ENCODE measurements at places on chromosomes 12 and 14.

DNA sequence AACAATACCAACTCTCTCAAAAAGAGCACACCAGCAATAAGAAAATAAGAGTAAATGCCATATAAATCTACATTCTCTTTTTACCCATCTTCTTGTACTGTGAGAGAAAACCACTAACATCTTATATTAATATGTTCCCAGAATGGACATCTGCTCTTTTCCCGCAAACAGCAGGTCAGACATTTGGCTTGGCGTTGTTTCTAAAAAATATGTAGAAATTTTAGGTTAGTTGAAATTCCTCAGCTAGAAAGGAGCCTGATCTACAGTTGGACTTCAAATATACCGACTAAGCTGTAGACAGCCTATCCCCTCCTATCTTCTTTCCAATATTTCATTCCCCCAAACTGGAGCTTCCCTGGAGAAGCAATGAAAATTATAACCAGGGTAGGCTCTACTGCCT, 88.7 kb downstream of the PPP2R5E start:
- DNase-seq = no peak

DNA sequence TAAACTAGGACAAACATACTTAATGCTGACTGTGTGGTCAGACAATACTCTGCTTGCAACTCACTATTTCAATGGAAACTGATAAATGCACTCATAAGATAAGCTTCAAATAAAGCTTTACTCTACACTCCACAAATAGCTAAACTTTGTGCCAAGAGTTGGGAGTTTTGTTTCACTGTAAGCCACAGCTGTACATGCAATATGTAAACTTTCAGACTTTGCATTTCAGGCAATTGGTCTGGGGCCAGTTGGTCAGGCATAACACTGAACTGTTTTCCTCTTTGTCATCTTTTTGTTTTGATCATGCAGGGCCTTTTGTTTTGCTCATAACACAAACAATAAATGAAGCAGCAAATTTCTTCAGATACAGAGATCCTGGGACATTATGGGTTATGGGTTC, 426.2 kb downstream of the IPO8 start:
- no peak for DNase-seq

DNA sequence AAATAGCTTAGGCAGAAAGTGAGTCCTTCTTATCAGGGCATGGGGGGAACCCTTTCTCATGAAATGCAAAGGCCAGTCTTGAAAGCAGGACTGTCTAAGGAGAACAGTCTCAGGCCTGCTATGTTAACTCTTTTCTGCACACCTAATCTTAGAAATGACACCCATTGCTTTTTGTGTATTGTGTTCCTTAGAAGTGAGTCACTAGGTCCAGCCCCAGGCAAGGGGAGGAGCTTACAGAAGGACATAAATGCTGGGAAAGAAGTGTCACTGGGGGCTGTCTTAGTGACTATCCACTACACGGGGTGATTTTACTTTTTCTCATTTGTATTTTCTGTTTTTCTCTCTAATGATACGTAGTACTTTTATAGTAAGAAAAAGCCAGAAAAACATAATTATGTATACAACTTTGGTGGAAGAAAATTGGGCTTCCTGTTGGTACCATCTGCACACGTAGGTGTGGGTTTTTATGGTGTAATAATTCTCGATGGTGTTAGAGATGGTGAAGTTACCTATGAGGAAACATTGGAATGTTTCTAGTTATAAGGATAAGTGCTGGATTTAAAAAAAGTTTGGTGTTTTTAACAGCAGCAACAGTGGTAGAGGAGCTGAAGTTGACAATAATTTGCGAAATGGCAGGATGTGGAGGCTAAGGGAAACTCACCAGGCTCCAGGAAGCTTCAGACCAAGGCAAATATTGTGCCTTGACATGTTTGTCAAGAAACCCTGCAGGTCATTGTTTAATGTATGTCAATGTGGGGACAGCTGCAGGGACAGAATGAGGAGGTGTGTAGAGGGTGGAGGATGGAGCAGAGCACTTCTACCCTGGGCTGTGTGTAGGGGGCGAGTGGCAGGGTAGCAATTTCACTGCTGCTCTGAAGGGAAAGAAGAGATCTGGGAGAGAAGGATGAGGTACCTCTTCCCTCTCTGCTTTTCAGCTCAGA, 214.9 kb downstream of the KTN1 start:
- DNase-seq = no peak

DNA sequence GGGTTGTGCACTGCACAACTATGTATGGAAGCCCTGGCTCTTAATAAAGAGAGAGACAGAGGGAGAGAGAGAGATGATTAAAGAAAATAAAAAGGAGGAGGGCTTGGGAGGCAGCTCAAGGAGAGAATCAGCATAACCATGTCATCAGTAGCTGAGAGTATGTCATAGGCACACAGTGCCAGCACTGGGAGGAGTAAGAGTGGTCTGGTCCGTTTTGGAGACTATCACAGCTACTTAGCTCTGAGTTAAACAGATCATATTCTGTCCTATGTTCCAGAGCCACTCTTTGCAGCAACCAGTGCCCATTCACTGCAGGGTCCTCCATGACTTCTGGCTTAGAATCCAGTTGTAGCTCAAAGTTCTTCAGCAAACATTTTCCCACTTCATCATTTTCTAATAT, 59.0 kb downstream of the GTF2A1 start:
- DNase-seq = no peak

- DNase-seq = no peak
These were observed 119.9 kb downstream of the DENND5B start for GRCh38 chr12:31471051-31471450.

DNA sequence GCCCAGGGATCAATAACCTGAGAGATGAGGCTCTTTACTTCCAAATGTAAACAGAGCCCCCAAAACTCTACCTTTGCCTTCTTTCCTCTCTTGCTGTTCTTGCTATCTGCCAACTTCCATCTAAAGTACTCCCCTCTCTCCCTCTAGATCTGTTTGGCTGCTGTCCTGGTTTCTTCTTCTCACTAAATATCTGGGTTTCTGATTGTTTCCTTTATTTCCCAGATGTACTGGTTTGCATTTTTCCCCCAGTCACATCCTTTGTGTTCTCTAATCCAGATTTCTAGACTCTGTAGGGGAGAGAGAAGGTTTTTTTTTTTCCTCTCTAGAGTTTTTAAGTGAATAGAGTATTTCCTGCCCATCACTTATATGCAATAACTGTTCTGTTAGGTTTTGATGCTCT, 7.1 kb upstream of the SALL2 start:
- DNase-seq = no peak

GRCh38 chr12:80920006-80920405, 17.7 kb downstream of the LIN7A start:
- DNase-seq = no peak

DNA sequence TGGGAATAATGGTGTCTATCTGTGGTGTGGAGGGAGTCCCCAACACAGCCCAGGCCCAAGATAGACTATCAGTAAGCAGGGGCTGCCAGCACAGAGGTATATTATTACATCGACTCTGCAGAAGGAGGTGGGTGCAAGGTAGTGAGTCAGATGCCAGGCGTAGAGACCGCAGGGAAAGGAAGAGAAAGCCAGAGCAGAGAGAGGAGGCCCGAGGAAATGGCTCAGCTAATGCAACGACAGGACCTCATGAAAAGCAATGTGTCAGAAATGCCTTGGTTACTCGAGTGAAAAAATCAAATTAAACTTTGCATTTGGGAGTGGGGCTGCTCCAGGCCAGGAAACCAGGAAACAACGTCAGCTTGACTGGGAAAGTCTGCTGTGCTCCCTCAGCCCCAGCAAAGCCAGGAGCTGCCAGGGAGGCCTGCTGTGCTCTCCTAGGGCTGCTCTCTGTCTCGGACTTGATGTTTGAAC, 173.2 kb downstream of the SUDS3 start:
- no peak for DNase-seq

DNA sequence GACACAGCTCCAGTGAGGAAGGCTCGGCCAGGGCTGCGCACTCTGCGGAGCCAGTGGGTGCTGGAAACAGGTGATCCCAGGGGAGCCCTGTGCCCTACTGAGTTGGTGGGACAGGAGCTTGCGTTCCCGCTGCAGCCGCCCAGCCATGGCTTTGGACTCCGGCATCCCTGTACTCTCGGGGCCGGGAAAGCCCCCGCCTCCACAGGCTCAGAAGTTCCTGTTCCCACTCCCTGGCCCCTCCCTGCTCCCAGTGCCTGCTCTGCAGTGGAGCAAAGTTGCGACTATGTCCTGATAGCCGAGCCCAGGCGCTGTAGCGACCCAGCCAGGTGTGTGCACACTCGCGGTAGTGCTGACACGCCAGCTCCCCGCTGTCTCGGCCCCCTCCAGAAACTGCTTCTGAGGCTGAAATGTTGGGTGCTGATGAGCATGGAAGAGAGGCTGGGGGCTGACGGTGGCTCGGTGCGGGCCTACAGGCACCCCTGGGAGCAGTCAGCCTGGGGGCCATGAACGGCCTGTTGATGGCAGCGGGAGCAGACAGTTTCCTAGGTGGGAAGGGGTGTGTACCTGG, 344.6 kb upstream of the MGAT4C start:
- no peak for DNase-seq

DNA sequence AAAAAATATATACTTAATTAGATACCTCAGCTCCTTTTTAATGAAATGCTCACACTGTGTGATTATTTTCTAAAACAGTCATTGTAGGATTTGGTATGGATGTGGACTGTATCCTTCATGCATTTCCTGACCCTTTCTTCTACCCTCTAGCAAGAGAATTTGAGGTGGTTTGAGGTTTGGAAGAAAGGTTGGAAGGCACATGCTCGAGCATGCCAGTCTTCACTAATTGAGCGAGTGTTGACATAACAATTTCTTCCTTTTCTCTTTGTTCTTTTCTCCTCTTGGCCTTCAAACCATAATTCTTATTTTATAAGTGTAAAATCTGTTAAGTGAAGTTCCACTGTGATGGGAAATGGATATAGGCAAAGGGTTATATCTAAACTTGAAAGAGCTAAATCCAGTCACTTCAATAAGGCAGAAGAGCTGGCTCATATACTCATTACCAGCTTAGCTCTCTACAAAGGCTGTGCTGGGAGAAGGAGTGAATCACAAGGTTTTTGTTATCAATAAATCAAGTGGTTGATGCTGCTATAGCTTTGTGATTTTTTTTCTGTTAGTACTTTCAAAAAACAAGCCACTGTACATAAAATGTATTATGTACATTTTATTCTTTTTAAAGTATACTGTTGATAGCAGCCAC, 16.2 kb upstream of the PTHLH start:
- DNase-seq = no peak

GRCh38 chr12:120514002-120514401, 15.0 kb downstream of the COQ5 start:
- DNase-seq = no peak

DNA sequence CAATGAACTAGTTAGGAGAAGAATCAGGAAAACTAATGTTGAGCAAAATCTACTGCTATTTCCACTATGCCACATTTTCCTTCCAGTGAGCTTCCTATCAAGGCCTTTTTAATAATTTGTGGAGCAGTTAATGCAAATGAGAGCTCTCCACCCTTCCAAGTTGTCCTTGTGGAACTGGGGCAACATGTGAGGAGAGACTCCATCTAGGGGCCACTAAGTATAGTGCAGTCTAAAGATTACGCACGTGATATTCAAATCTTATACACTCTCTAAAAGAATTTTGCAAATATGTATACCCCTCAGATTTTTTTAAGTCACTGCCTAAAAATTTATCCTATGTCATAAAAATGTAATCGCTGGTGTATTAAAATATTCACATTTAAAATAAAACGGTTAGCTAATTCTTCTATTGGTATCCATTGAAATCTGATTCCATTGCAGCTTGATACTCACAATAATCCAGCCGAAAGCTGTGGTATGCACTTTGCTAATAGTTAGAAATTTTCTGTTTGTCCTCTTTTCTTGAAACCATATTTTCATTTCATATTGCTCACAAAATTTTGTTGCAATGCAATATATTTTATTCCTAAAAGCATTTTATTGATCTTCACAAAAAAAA, 100.1 kb downstream of the PAH start:
- no peak for DNase-seq

DNA sequence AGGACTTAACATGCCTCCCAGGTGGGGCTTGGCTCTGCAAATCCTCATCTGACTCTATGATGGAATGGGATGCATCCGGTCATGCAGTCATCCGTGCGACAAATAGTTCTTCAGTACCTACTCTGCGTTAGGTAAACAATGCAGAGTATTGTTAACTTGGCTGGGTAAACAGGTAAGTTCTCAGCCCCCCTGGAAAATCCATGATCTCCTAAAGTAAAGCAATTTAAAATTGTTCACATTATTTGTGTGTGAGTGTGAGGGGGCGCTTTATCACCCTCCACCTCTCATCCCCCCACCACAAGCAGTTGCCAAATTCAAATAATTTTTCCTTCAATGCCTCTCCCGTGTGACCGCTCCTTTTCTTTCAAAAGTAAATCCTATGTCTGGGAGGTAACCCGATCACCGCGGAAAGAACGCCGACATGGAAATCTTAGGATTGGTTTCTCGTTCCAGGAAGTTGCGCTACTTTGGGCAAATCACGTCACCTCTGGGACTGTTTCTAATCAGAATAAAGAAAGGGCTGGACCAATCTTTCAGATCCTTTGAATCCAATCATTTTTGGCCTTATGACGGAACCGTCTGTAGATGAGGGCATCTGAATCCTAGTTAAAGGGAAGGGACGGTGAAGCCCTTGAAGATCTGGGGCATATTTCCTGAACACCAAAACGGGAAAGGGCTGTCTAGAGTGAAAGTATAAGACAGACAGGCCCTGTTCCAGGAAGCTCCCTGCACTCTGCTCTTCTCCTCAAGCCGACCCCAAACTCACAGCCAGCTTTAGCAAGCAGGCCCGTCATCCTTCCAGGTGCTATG, 44.0 kb upstream of the SINHCAF start:
- DNase-seq = no peak

DNA sequence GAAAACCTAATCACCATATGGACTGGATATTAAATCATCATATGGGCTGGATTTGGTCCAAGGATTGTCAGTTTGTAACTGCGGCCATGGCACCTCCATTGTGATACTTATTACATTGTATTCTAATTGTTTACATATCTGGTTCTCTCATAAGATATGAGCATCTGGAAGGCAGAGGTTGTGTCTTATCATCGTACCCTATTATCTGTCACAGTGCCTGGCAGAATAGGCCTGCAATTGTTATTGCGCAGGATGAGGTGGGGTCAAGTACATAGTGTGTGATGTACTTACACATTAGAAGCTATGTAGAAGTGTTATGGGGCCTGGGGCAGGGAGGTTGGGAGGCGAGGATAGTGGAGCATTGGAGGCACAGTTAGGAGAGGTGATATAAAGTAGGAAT, 4.7 kb downstream of the IFT43 start:
- DNase-seq = no peak

DNA sequence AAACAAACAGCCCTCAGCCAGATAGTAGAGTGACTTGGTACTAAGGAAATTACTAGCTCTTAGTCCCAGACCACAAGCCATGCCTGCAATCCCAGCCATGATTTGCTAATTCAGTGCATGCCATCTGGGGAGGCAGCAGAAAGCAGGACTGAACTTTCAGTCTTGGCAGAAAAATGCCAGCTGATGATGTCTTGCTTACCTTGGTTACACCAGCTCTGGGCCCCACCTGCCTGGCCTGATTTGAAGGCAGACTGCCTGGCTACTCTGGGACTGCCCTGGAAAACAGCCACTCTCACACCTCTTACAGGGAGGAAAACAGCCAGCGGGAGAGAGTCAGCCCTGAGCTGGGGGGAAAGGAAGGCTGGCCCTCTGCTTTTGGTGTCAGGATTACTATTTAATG, 4.6 kb upstream of the UNC119B start:
- DNase-seq = no peak

GRCh38 chr12:96034621-96035282, 635 bp downstream of the LTA4H start:
- no peak for DNase-seq

All from stimulated activated CD8-positive, alpha-beta memory T cell treated with anti-CD3 and anti-CD28 coated beads, Interleukin-2, amount 100 ng/mL, for 48 hours (primary cell).